ENCODE measurements at places on chromosomes 5 and 9. TPM values are rescaled to one million over a fixed set of nuclear protein-coding genes. Genes with fewer than 3 reads are reported as not detected.
A peak's percentile ranks its signal among the peaks of the same experiment; 100 is the strongest.

- DNase-seq = no peak
Observed at GRCh38 chr5:27191786-27192510, 153.6 kb upstream of the CDH9 start.

DNA sequence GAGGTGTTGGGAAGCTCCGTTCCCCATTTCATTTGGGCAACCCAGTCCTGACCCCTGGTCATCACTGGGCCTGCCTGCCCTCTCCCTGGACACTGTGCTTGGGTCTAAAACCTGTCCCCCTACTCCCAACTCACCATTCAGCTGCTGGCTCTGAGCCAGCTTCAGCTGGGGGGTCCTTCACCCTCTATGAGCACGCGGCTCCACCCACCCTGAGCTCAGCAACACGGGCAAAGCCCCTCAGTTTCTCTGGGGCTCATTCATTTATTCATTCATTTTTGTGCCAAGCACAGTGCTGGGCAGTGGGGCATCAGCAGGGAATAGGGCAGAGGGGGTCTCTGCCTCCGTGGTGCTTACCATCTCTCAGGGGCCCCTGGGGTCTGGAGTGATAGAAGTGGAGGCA lies 199.8 kb upstream of the MVB12B start:
- DNase-seq = no peak

DNA sequence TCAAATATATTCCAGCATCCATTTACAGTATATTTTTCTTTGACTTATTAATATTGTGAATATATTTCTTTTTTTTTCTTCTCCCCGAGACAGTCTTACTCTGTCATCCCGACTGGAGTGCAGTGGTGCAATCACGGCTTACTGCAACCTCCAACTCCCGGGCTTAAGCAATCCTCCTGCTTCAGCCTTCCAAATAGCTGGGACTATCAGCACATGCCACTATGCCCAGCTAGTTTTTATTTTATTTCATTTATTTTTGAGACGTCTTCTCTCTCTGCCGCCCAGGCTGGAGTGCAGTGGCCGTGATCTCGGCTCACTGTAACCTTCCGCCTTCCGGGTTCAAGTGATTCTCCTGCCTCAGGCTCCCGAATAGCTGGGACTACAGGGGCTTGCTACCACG lies 7.4 kb upstream of the GLIPR2 start:
- no peak for DNase-seq

DNA sequence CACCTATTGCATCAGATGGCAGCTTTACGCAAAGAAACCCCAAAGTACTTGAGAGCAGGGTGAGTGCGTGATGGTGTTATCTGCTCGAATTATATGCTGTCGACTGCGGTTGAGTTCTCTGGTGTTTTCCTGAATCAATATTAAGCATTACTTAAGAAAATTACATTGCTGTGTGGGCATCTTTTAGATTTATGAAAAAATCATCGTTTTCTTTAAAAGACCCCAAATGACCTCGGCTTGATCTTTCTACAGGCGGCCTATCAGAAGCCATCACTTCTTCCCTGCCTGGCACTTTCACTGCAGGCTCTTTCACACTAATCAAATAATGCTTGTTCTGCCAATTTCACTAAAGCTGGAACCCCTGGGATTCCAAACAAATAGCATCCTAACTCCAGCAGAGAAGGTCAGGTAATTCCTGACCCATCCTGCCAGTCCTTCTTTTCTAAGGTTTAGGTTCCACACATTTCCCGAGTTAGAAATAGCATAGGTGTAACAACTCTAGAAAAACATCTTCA lies 1.7 kb downstream of the UBE2QL1 start:
- DNase-seq = no peak

- DNase-seq = peak; percentile 32
Observed at GRCh38 chr5:75681125-75681830, 36.0 kb downstream of the POC5 start.

DNA sequence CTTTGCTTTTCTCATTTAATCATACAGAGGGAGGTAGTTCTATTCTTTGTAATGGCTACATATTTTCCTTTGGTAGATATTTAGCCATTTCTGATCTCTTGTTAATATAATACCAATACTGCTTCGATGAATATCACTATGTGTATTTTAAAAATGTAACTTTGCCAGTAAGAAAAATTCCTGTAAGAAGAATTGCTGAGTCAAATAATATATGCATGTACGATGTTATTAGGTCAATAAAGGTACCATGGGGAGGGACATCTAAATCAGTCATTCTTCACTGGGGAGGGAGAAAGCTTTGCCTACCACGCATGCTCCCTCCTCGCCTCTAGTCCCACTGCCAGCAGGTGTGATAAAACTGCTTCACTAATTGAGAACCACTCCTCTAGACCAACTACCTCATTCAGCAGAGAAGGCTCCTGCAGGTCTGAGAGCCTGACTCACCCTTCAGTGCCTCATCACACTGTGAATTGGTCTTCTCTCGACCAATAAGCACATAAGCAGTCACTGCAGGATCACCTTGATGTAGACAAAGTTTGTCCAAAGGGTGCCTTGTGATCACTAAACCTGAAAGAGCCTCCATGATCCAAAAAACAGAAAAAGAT lies 56.1 kb upstream of the TBCA start:
- DNase-seq = no peak

GRCh38 chr5:133341296-133341695 lies 271.0 kb downstream of the FSTL4 start:
- DNase-seq = peak; percentile 10

GRCh38 chr9:93320591-93321219 lies 130.8 kb upstream of the FAM120A start:
- DNase-seq = no peak

GRCh38 chr5:75670577-75670976 lies 46.7 kb downstream of the POC5 start:
- DNase-seq = no peak

DNA sequence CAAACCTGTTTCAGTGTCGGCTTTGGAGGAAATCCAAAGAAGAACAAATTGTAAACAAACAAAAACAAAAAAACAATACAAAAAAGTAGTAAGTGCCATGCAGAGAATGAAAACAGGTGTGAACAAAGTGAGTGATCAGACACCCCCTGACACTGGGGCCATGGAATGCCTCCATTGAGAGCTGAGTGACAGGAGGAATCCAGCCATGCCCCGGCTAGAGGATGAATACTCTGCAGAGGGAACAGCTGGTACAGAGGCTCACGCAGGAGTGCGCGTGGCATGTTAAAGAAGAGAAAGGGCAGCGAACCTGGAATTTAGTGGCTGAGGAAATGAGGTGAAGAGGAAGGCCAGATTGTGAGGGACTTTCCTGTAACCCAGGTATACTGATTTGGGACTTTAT lies 15.5 kb upstream of the CCNJL start:
- DNase-seq = no peak

DNA sequence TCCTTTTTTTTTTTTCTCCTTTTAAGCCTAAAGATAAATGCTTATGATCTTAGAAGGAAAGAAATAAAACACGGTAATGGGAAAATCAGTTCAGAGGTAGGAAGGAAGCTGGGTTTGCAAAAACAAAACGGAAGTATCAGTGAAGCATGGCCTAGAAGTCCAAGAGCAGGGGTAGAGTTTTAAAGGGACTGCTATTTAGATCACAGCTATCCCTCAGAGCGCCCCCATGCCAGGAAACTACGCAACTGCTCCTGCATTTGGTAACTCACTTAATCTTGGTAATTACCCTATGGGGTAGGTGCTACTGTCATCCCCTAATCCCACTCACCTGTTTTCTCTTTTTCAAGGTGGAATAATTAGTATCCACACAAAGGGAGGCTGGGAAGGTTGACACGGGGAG lies 16.0 kb downstream of the TLE1 start:
- DNase-seq = no peak

- no peak for DNase-seq
Observed at GRCh38 chr9:89601306-89601705, 3.5 kb upstream of the GADD45G start.

GRCh38 chr5:53777864-53778618 lies 217.6 kb downstream of the NDUFS4 start:
- DNase-seq = no peak

Gene AFAP1L1
- 0.98 TPM for total RNA-seq

Gene CDKN2B-AS1
- 2.7 TPM for total RNA-seq

Gene SKP2
- 84.1 TPM for total RNA-seq

Gene LHX3
- not detected for total RNA-seq

Gene HEMGN
- not detected for total RNA-seq

Gene LECT2
- total RNA-seq = not detected

Gene ZNG1A
- 9.0 TPM for total RNA-seq

Gene IRX2
- total RNA-seq = 11.4 TPM

Gene SEMA6A
- total RNA-seq = 0.11 TPM

All from HT1080 (cell line).